ENCODE measurements at places on chromosomes 4 and X.
A peak's percentile ranks its signal among the peaks of the same experiment; 100 is the strongest.

DNA sequence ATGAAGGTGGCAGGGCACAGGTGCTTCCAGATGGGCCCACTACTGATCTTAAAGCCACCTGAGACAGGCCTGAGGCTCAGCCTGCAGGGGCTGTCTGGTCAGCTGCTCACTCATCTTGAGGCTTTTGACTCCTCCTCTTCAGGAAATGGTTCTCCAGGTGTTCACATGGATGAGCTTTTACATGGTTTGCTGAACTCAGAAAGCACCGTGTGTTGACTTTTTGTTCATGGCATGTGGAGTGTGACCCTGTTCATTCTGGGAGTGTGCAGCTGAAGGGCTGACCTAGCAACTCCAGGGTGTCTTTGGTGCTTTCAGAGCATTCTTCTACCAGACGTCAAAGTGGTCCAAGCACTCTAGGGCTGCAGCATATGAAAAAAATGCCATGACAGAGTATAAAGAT, 111.1 kb downstream of the CCNG2 start:
- no peak for DNase-seq

GRCh38 chr4:568351-568652, 7.8 kb downstream of the TMEM271 start:
- DNase-seq = no peak

GRCh38 chrX:50536955-50537354, 66.3 kb upstream of the DGKK start:
- no peak for DNase-seq

- no peak for DNase-seq
These were observed 639.7 kb downstream of the TRIML1 start for GRCh38 chr4:188778905-188779304.

- no peak for DNase-seq
These were observed 2.0 kb downstream of the MSX1 start for GRCh38 chr4:4861390-4862018.

GRCh38 chr4:87973283-87974169, 2.0 kb upstream of the SPP1 start:
- DNase-seq = peak; percentile 73

DNA sequence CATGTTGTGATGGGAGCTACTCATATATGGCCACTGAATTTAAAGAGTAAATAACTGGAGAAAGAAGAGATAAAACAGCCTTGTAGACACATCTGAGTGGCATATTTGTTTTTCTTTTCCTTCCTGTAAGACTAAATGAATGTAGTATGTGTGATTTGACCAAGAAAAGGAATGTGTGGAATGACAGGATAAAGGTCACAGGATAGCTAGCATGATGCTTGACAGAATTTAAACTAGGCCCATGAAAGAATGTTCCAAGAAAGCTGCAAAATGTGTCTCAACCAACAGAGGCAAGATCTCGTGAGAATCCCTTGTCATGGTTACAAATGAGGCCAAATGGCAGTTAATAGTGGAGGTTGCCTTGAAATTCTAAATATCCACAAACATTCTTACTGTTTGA, 137.0 kb downstream of the KCNIP4 start:
- DNase-seq = no peak

- DNase-seq = no peak
These were observed 5.1 kb downstream of the PSAPL1 start for GRCh38 chr4:7429601-7430078.

DNA sequence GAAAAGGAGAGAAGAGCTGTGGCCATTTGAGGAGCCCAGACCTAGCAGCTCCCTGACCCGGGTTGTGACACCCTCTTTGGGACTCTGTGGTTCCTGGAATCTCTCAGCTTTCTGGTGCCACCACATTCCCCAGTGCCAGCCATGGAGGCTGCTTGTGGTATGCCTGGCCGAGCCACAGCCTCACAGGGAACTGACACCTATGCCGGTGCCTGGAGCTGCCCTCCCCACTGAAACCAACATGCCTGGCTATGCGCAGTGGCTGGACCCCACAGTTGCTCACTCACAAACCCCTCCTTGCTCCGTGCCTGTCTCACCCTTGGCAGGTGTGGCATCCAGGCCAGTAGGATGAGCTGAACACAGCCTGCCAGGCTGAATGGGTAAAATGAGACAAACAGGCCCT, 749.4 kb downstream of the ARAP2 start:
- no peak for DNase-seq

DNA sequence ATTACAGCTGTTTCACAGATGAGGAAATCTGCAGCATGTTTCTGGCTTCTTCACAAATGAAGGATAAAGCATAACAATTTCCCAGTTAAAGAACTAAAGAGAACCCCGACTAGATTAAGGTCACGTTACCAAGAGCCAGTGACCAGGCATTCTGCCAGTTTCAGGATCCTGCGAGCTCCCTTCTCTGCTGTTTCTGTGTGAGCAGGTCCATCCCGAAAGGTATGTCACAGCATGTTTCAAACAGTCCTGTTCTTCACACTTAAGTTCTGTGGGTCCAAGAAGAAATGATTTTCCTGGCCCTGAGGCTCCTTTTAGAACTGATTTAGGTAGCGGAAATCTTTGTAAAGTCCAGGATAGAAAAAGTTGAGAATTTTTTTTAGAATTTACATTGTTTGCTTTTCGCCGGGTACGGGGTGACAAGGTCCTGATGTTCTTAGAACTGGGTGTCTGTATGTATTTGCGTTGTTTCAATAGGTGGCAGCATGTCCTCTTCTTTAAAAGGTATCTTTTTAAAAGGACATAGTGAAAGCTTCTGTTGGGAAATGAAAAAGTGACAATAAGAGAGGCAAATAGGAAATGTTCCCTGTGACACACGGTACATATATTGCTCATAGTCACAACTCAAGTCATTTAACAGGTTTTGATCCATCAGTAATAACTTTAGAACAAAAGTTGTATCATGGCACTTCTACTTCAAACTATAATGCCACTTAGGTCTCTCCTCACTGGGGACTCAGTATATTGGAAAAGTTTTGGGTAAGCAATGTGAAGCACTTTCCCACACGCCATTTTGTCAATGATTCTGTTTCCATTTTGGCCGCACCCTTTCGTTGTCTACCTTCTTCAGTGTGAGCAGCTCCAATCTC, 18.4 kb downstream of the IL21 start:
- DNase-seq = peak; percentile 44

DNA sequence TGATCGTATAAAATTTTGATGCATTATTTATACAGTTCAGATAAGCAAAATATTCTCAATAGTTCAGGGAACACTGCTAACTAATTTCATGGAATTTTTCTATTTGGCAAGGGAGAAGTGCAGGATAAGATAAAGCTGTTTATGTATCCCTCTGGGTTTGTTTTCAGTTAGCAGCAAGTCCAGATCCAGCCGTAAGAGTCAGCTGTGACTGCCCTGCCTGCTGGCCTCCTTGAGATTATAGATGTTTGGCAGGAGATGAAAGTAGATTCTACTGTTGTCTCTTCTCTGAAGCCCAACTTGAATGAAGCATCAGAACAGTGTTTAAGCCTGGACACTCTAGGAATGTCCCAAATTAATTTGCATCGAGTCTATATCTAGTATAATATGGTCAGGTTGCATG, 29.5 kb downstream of the ANTXR2 start:
- DNase-seq = no peak

DNA sequence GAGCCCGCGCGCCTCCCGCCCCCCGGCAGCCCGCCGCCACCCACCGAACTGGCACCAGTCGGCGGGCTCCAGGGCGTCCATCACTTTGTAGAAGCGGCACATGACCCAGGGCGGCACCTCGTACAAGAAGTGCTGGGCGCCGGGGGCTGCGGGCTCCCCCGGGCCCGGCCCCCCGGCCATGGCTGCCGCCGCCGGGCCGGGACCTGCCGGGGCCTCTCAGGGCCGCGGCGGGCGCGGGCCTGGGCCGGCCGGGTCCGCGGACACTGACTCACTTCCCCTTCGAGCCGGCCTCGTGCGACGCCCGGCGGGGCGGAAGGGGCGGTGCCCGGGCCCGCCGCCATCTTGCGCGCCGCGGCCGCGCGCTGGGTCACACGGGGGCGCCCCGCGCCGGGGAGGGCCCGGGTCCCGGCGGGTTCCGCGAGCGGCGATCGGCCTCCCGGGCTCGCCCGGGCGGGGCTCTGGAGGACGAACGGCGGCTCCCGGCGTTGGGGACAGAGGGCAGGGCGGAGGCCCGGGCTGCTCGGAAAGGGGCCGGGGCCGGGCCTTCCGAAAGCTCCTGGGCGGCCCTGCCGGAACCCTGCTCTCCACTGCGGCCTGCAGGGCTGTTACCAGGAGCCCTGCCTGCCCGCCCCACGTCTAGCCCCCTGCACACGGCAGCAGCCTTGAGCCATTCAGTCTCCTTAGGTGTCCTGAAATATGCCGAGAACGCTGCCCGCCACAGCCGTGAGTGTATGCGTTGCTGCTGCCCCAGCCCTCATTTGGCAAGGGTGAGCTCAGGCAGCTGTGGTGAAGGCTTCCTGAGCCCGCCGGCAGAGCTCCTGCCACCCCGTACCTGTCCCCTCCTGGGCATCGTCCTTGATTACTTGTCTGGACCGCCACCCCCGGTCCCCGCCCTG, at the start of gene IRAK1:
TSS of gene IRAK1 (minus strand) at position 270 of the 896 bp plus-strand sequence. CDS start at position 180, 90 bp downstream.
- peak; percentile 77 for DNase-seq

DNA sequence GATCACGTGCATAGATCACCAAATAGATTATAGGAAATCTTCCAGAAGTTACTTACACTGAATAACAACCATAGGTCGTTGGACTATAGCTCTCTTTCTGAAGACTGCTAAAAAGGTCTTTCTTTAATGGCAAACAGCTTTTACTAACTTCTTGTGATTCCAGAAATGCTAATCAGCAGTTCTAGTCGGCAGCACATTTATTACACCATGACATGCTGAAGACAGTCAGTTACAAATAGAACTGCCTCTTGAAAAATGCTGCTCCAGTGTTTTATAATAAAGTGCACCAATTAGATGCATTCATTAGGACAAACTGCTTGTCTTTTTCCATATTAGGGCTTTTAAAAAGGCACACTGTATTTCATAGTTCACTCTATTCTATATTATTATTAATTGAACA, 488.2 kb downstream of the PABPC4L start:
- DNase-seq = no peak
